ENCODE measurements at places on chromosomes 6 and 20.

DNA sequence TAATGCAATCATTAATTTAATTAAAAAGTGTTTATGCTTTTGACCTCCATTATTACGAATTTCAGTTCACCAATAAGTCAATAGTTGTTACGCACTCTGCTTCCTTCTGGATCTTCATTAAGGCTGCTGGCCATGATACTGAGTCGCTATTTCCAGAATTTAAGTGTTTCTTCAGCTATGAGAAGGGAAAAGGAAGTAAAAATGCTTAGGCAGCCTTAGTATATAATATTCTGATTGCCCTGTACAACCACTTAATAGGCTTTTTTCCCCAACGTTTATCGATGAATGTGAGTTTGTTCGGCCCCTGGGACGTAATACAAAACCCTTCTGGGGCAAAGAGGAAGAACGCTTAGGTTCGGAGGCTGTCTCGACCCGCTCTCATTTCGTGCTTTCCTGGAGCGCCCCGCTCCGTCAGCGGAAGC, 644 bp downstream of the OARD1 start:
- peaks cover 42% of the 10 kb centered on the region for H3K4me1 ChIP-seq
- DNase-seq = no peak
- H3K27me3 ChIP-seq = no peaks in the 10 kb centered on the region

DNA sequence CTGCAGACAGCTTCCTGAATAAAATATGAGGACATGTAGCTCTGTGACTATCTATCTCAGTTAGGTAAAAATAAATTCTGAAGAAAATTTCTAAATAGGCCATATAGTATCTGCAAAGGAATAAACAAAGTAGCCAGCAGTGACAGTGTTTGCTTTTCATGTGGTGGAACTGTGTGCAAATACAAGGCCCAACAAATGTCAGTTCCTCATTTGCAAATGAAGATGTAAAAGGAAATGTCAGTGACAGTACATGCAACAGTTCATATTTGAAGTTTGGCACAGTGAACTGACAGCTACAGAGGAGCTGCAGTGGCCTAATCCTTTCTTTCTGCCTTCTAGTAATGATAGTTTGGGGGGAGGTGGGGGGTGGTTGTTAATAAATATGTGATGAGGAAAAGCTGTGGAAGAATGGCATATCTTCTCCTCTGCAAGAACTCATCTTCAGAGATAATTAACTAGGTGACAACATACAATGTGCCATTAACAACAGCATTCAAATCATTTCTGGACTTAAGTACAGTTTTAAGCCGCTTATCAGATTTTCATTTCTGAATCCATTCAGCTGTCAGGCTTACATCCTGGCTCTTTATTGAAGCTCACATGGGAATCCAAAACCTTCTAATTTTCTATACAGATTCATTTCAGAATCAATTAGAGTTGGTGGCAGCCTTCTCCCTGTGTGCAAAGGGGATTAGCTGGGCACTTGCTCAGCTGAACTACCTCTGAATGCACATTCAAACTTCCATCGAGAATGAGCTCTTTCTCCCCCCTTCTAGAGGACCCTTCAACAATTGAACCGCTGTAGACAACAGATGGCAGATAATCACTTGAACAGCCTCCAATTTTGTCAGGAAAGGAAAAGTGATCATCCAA, 1059.0 kb upstream of the EPHA7 start:
- no peaks in the 10 kb centered on the region for H3K27me3 ChIP-seq
- H3K36me3 ChIP-seq = no peaks in the 10 kb centered on the region
- no peak overlapping the region for H3K4me3 ChIP-seq
- H3K27ac ChIP-seq = no peak overlapping the region
- DNase-seq = no peak

DNA sequence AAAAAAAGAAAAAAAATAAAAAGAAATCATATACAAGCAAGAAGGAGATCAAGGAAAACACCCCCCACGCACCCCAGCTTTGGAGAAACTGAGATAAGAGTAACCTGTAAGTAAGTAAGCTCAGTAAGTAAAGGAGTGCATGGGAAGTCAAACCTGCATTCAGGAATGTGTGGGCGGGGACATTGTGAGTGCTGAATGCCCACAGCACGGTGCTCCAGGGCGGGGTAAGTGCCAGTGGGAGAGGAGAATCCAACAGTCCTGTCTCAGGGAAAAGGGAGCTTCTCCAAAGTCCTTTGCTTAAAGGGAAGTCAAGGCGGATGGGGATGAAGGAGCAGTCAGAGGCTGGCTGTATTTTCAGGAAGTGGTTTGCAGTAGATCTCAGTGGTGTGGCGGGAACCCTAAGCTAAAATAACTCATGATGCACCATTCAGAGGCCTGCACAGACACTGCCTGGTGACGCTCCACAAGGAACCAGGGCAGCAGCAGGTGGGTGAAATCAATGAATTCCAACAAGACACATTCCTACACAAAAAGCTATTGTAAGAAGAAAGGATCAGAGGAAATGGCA, 368.0 kb downstream of the QKI start:
- H3K27me3 ChIP-seq = no peaks in the 10 kb centered on the region
- H3K4me3 ChIP-seq = no peak overlapping the region
- no peaks in the 10 kb centered on the region for H3K36me3 ChIP-seq
- peak; percentile 22 for DNase-seq

DNA sequence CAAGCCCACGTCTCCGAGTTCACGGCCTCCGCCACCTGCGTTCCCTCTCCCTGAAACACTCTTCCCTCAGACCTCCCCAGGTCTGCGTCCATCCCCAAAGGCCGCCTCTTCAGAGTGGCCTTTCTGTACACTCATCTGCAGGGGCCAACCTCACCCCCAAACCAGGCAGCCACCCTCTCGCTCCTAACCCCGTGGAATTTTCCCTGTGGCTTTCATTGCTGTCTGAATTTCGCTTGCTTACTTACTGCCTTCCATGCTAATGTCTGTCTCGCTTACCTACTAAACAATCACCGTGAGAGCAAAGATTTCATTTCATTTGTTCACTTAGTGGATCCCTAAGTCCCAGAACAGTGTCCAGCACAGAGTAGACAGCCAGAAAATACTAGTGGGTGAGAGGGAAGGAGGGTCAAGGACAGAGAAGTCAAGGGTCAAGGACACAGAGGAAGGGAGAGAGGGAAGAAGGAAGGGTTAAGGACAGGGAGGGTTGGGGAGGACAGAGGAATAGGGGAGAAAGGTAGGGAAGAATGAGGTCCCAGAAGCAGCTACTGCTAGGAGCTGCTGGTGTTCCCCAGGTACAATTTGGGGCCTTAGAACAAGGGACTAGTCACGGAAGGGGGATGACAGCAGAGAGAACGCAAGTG, 114.7 kb downstream of the NFATC2 start:
- H3K36me3 ChIP-seq = no peaks in the 10 kb centered on the region
- no peaks in the 10 kb centered on the region for H3K27me3 ChIP-seq
- H3K4me1 ChIP-seq = peaks cover 24% of the 10 kb centered on the region
- no peak overlapping the region for H3K4me3 ChIP-seq
- DNase-seq = no peak

DNA sequence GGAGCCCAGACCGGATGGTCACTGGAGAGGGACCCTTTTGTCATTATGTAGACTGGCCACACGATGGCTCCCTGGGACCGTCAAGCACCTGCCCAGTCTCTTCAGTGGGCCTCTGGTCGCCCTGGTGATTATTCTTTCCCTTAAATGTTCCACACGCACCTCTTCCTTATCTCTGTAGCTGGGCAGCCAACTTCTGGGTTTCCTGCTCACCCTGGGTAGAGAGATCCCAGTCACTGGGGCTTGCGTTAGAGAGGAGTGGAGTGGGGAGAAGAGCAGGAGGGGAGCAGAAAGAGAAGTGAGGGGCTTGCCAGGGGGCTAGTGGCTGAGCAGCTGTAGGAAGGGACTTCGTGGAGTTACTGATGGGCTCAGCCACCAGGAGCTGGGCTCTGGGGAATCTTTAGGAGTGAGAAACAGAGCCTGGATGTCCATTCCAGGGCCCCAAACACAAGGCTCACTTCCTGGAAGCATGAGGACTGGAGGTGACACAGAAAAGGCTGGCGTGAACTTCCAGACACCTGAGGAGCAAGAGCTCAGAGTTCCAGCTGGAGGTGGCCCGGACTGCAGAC, 150.1 kb downstream of the DHX35 start:
- H3K36me3 ChIP-seq = no peaks in the 10 kb centered on the region
- DNase-seq = peak; percentile 49
- H3K4me1 ChIP-seq = peaks cover 5% of the 10 kb centered on the region
- no peak overlapping the region for H3K27ac ChIP-seq
- no peak overlapping the region for H3K4me3 ChIP-seq
- peaks cover 4% of the 10 kb centered on the region for H3K27me3 ChIP-seq

DNA sequence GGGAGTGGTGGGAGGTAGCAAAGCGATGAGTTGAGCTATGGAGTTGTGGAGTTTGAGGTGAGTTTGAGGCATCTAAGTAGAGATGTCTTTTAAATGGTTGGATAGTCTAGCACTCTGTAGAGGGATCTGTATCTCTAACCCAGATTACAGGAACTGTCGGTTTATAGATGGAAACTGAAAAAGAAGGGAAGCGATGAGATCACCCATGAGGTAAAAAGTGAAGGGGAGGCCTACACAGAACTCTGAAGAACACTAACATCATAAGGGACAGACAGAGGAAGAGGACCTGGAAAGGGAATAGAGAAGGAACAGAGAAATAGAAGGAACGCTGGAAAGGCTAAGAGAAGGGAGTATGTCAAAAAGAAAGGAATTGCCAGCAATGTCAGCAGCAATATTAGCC, 2.5 kb downstream of the HINT3 start:
- H3K4me3 ChIP-seq = no peak overlapping the region
- no peaks in the 10 kb centered on the region for H3K36me3 ChIP-seq
- peaks cover 42% of the 10 kb centered on the region for H3K4me1 ChIP-seq
- no peaks in the 10 kb centered on the region for H3K27me3 ChIP-seq
- no peak for DNase-seq

- no peak for DNase-seq
- no peaks in the 10 kb centered on the region for H3K27me3 ChIP-seq
- H3K36me3 ChIP-seq = no peaks in the 10 kb centered on the region
- H3K4me1 ChIP-seq = peaks cover 30% of the 10 kb centered on the region
Measured at GRCh38 chr6:30327232-30327746, 562 bp downstream of the TRIM39 start.

DNA sequence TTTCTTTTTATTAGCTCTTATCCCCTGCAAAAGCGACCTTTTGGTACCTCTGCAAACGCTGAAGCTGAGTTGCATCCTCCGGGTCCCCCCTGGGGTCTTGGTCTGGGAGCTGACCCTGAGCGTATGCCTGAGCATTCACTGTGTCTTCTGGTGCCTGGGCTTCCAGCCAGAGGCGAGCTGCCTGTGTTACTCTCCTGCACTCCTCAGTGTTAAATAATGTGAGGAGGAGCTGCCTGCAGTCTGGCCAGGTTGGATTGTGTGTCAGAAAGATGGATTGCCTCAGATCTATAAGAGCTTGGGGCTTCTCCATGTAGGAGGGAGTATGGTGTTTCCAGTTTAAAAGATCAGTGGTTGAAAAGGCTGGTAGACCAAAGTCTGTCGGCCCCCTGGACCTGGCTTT, 8.7 kb upstream of the GMPR start:
- H3K4me1 ChIP-seq = peaks cover 10% of the 10 kb centered on the region
- no peaks in the 10 kb centered on the region for H3K36me3 ChIP-seq
- H3K4me3 ChIP-seq = no peak overlapping the region

- H3K27me3 ChIP-seq = no peaks in the 10 kb centered on the region
- no peaks in the 10 kb centered on the region for H3K4me1 ChIP-seq
- no peak overlapping the region for H3K27ac ChIP-seq
- no peaks in the 10 kb centered on the region for H3K36me3 ChIP-seq
Measured at GRCh38 chr20:40160097-40160550, 528.9 kb downstream of the MAFB start.

DNA sequence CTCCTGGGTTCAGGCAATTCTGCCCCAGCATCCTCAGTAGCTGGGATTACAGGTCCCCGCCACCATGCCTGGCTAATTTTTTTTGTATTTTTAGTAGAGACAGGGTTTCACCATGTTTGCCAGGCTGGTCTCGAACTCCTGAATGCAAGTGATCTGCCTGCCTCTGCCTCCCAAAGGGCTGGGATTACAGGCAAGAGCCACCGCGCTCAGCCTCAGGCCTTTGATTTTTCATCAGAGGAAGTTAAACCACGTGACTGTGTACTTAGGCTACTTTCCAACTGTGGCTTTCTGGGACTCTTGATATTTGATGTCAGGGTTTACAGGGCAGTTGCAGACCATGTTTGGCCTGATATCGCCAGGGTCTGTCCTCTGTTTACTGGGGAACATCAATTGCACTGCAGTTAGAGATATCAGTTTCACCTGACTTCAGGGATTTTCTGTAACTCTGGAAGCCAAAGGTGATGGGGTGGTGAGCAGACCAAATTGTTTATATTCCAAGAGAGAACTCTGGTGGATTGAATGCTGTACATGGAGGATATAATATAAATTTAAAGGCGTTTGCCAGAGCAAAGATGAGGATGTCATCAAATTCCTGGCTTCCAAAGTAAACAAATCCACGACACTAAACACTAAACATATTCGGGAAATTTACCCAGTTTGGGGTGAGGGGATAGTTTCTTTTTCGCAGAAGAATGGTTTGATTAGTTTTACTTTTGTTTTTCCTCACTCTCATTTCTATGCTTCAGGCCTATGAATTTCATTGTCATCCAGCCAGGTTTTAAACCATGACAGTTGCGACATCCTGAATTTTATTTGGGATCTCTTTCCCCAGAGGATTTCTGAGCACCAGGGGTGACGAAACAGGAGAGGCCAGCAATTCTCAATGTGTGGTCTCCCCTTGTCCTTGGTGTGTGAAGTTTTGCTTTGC, 4.2 kb downstream of the PSMF1 start:
- peaks cover 20% of the 10 kb centered on the region for H3K36me3 ChIP-seq
- peak overlapping the region; percentile 57 for H3K27ac ChIP-seq
- H3K27me3 ChIP-seq = no peaks in the 10 kb centered on the region
- DNase-seq = peak; percentile 71
- H3K4me1 ChIP-seq = peaks cover 45% of the 10 kb centered on the region

DNA sequence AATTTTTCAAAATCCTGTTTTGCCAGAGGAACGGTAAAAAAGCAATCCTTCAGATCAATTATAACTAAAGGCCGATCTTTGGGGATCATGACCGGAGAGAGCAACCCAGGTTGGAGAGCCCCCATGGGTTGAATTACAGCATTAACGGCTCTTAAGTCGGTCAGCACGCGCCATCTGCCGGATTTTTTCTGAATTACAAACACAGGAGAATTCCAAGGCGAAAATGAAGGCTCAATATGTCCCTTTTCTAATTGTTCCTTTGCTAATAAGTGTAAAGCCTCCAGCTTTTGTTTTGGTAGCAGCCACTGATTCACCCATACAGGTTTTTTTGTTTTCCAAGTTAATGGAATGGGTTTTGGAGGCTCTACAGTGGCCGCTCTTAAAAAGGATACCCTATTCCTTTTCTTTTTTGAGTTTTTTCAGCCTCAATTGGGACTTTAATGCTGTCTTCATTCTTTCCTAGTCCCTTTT, 16.9 kb upstream of the PTCRA start:
- no peak overlapping the region for H3K27ac ChIP-seq
- no peak overlapping the region for H3K4me3 ChIP-seq
- DNase-seq = peak; percentile 78
- no peaks in the 10 kb centered on the region for H3K36me3 ChIP-seq
- H3K27me3 ChIP-seq = no peaks in the 10 kb centered on the region

- H3K4me1 ChIP-seq = no peaks in the 10 kb centered on the region
- no peak for DNase-seq
- no peak overlapping the region for H3K27ac ChIP-seq
- H3K4me3 ChIP-seq = no peak overlapping the region
- H3K27me3 ChIP-seq = no peaks in the 10 kb centered on the region
- no peaks in the 10 kb centered on the region for H3K36me3 ChIP-seq
Measured at GRCh38 chr6:131995917-131996316, 44.7 kb upstream of the CCN2 start.

Data from body of pancreas (tissue), 4 donors.